ENCODE measurements at places on chromosomes 3 and 15.

DNA sequence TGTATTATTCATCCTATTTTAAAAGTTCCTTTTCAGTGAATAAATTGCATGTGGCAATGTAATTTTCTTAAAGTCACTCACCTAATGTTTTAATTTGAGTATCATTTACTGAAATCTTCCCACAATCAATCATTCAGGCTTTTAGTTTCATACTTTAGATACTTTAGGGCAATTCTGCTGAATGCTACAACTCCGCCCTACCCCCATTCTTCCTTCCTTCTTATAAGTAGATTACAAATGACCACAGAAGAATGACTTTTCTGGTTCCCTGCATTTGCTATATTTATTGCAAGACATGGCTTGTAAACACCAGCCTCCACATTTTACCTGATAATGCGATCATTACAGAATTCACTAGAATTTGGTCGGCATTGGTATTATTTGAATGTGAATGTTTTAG is 1061.9 kb downstream of the FHIT start:
- DNase-seq: no peak

GRCh38 chr3:196740481-196741248 is 1.0 kb downstream of the PAK2 start:
- DNase-seq: peak; percentile 84

DNA sequence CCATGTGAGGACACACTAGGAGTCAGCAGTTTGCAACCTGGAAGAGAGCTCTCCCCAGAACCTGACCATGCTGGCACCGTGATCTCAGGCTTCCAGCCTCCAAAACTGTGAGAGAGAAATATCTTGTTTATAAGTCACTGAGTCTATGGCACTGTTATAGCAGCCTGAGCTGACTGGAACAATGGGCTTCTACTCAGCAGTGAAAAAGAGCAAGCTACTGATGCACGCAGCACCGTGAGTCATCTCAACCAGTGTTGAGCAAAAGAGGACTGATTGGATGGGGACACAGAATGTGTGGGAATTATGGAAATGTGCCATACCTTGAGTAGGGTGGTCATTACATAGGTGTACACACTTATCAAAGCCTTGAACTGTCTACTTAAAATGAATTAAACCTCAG is 230.4 kb downstream of the PLCL2 start:
- peak; percentile 27 for DNase-seq

- DNase-seq: peak; percentile 45
Measured at GRCh38 chr3:183591881-183592521, 36.5 kb upstream of the KLHL6 start.

Data from trophoblast cell (in vitro differentiated cells and primary cell).